ENCODE measurements at places on chromosomes 7 and 10. TPM values are rescaled to one million over a fixed set of nuclear protein-coding genes. Genes with fewer than 3 reads are reported as not detected.
A peak's percentile ranks its signal among the peaks of the same experiment; 100 is the strongest.

DNA sequence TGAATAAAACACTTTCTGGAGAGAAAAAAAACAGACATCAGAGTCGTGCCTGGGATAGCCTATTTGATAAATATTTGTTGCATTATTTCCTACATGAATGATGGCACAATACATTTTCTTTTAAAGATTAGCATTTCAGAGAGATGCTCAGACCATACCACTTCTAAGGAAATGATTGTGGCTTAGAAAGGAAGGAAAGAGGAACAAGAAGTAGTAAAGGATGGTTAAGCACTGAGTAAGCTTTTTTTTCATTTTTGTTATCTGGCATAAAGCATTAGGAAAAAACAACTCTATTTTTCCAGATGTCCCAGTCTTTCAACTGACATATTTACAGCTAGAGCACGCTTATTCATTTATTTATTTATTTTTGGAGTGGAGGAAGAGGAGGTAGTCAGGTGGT lies 258.8 kb upstream of the TEX47 start:
- no peak for DNase-seq

- DNase-seq: no peak
Observed at GRCh38 chr7:85730012-85730411, 543.2 kb upstream of the SEMA3D start.

CFAP43 gene
- 0.24 TPM for total RNA-seq

DNA sequence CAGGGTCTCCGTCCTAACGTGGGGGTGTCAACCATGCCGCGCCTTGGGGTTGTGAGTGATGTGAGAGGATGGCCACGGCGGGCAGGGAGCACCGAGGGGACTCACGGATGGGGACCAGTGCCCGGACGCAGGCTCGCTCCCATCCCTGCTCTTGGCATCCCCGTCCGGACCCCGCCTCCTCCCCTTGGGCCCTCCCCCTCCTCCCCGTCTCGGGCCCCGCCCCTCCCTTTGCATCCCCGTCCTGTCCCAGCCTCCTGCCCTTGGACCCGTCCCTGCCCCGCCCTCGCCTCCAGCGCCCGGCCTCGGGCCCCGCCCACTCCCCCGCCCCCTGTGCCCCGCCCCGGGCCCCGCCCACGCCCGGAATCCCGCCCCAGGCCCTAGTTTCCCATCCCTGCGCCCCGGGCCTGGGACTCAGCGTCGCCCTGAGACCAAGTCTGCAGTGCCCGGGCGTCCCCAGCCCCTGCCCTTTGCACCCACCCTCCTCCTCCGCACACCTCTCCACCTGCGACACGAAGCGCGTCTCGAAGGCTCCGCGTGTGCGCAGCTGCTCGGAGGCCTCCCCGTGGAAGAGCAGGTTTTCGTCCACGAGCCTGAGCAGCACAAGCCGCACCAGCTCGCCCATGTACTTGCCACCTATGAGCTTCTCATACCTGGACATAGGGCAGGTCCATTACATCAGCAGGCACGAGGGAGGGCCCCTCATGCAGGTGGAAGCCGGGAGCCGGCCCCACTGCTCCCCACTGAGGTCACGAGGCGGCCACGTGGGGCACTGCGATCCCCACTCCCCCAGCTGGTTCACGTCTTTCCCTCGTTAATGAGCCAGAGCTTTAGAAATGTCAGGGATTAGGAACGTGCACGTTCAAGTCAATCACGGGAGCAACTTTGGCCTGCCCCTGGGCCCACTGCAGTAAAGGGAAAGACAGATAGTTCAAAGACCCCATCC lies 5.1 kb upstream of the MYL7 start:
- DNase-seq: peak; percentile 68

DNA sequence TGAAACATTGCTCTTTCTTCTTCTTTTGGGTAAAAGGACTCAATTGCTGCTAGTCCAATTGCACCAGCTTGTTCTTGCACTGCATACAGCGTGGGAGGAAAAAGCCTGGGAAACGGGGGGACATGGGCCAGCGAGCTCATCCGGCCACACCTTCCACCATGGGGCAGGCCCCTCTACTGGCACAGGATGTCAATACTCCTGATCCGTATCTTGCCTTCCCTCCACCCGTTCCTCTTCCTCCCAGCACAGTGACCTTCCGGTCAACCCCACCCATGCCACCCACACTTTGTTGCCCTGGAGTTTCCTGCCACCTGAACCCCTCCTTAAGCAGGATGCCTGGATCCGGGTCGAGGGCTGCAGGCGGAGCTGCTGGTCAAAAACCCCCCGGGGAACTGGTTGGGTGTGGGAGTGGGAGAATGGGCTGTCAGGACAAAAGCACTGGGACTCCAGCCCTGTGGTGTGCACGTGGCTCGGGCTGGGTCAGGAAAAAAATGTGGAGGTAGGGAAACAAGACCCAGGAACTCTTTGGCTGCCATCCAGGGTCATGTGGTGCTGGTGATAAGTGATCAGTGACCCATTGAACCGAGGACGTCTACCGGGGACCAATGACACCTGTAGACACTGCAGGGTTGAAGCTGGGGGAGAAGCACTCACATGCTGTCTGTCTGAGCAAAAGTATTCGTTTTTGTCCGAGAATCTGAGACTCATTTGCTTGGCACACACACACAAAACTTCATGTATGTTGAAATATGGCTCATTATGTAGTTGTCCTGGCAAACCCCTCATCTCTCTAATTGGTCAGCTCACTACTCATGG lies 8.1 kb downstream of the IL2RA start:
- DNase-seq: no peak

- peak; percentile 85 for DNase-seq
Observed at GRCh38 chr7:107035446-107035845, 9.1 kb upstream of the PRKAR2B start.

DNA sequence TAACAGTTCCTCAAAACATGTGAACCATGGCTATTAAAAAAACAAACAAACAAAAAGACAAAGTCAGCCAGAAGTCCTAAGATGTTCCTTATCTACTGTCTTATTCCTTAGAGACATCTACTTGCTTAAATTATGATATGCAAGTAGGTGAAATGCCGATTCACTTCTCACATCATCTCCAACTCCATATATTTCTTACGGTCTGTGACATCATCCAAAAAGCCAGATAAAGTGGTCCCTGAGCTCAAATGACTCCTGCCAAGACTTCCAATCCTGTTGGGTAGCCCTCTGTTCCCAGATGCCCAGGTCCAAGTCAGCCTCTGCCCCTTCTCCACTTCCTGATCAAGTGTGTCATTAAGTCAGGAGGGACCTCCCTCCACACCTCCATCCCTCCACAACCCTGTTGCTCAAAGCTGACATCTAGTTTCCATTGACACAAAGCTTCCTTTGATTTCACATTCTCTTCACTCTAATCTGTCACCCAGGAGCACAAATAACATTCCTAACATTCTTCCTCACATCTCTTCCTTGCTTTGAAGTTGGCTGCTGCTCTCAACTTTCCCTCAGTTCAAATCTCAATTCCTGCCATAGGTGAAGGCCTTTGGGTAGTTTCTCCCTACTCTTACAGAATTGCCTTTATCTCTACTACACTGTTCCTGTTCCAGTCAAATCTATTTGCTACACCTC lies 56.1 kb upstream of the PDLIM1 start:
- DNase-seq: peak; percentile 9

DNA sequence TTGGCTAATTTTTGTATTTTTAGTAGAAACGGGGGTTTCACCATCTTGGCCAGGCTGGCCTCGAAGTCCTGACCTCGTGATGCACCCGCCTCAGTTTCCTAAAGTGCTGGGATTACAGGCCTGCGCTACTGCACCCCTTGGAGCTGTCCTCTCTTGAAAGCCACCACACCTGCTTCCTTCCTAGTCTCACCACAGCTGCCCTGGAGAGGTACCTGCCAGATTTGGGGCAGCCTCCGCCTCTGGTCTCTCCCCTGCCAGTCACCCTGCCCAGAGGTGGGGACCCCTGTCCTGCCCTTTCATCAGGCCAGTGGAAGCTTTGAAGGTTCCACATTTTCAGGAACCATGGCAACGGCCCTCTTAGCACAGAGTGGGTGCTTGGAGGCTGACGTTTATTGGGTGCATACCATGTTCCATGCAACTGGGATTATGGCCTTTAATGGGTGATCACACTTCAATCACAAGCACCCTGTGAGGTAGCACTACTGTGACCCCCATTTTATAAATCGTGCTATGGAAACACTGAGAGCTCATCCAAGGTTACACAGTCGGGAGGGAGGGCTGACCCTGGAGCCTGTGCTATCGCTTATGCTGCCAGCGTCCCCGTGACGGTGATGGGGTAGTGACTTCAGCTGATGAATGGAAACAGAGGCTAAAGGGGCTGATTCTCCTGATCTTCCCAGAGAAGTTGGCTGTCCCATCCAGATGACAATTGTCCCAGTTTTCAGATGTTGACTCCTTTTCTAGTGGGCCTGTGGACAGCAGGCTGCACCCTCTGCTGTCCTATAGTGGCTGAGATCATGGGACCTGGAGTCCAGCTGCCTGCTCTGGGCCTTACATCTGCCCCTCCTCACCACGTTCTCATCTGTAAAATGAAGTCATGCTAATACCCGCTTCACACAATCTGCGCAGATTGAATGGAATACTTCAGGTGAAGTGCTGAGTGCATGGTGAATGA lies 11.5 kb upstream of the FGFR2 start:
- DNase-seq: no peak

PLCE1 gene
- total RNA-seq: 0.10 TPM

DNA sequence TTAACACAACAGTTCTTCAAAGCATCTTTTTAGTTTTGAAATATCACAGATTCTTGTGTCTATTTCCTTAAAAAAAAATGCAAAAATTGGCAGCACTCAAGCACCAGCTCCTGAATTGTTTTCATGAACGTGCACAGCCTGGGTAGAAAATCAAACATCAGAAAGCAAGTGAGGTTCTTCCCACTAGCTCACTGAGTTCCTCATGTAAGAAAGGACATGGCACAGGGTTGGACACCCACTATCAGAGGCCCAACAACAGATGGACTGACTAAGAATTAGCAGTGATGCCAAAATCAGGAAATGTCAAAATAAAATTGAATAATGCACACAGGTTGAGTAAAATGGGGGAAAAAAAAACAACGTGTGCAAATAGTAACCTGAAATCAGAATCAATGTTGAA lies 146.8 kb downstream of the PCLO start:
- no peak for DNase-seq

GRCh38 chr10:42960491-42960990 lies 116.3 kb upstream of the RET start:
- DNase-seq: peak; percentile 28

ACTR3C gene
- total RNA-seq: 18.1 TPM

DNA sequence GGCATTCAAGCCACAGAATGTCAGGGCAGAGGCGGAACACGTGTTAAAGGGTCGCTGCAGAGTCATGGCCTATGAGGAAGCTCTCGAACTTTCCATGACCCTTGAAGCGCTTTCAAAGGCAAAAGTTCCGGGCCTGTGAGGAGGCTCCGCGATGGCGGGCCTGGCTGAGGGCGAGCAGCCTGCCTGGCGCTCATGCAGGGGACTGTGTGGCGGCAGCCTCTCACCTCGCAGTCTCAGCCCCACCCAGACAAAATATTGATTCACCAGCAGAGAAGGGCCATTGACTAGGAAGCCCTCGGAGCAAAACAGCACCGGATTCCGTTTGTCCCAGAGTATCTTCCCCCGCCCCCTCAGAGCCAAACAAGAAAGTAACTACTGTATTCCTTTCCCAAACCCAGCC lies 12.8 kb upstream of the CNNM1 start:
- no peak for DNase-seq

- no peak for DNase-seq
Observed at GRCh38 chr7:51647931-51648351, 331.3 kb upstream of the COBL start.

DNA sequence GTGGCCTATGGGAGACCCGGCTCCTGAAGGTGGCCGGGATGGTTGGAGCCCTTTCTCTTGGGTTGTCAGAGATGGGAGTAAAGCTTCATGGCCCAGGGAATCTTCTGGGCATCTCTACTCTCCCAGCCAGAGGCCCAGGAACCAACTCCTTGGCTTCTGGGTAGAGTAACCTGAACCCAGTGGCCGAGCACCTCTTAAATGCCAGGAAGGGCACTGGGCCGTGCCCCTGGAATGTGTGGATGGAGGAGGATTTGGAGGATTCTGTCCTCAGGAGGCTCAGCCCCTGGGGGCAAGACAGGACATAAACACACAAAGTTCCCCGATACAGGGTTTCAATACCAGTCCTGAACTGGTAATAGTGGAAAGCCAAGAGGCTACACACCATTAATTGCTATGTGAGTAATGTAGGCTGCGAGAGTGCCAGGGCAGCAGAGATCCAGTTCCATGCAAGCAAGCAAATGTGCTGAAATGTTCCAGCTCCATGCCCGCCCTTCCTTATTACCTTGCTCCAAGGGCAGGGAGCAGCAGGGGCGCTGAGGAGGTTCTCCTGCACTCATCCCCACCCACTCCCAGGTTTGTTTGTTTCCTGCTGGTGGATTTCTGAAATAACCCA lies 1.2 kb downstream of the PALD1 start:
- no peak for DNase-seq

CYP3A4 gene
- total RNA-seq: not detected

- DNase-seq: no peak
Observed at GRCh38 chr7:13352677-13353076, 636.8 kb downstream of the ETV1 start.

- DNase-seq: no peak
Observed at GRCh38 chr10:116787053-116787659, 44.8 kb upstream of the HSPA12A start.

DNA sequence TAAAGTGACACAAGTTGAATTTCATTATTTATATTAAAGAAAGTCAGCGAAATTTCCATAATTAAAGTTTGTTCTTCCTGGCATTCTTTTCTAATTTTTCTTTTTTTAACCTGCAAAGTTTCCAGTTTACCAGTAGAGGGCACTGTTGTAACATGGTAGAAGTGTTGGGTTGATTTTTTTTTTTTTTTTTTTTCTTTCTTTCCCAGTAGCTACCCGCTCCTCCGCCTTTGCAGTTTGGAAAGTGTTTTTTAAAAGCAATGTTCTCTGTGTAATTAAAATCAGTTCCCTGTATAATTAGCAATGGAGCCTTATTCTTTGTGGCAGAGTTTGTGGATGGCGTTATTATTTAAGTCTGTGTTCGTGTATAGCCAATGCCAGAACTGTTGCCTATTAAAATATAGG lies 53.7 kb downstream of the TAF3 start:
- DNase-seq: peak; percentile 26

DNA sequence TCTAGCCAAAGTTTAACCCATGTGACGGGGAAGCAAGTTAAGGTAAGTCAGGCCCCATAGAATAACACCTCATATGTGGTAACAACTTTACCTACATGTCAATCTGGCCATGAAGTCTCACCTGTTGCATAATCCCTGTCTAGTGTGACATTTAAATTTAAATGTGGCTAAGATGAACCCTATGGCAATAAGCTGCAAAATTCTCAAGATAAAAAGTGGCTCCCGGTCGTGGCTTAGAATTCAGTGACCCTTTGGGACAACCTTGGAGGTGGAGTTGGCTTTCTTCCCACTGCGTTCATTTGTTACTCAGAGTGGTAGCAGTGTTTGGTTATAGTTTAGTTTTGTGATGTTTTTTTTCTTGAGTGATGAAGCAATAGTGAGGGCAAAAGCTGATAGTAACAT lies 90.6 kb downstream of the ARID5B start:
- DNase-seq: peak; percentile 23

SYT15 gene
- under 0.01 TPM for total RNA-seq

- no peak for DNase-seq
Observed at GRCh38 chr7:113831556-113831955, 87.3 kb downstream of the PPP1R3A start.

- DNase-seq: no peak
Observed at GRCh38 chr7:31763548-31763947, 76.5 kb downstream of the PPP1R17 start.

GRCh38 chr7:157404845-157405481 lies 68.2 kb downstream of the DNAJB6 start:
- peak; percentile 100 for DNase-seq

- DNase-seq: peak; percentile 15
Observed at GRCh38 chr7:134351424-134351823, 34.7 kb upstream of the SLC35B4 start.

- DNase-seq: peak; percentile 95
Observed at GRCh38 chr10:62384057-62384446, 9.9 kb downstream of the ZNF365 start.

HERPUD2 gene
- total RNA-seq: 55.2 TPM

CTAGE15 gene
- total RNA-seq: not detected
